Naive thymus-derived CD4-positive, alpha-beta T cell (primary cell): ENCODE measurements at places on chromosomes 16 and 17. TPM values are rescaled to one million over a fixed set of nuclear protein-coding genes. Genes with fewer than 3 reads are reported as not detected.

Gene PIPOX
- total RNA-seq: 5.9 TPM

Gene ANKRD13B
- total RNA-seq: 0.70 TPM

Gene ORC6
- total RNA-seq: 2.7 TPM

DNA sequence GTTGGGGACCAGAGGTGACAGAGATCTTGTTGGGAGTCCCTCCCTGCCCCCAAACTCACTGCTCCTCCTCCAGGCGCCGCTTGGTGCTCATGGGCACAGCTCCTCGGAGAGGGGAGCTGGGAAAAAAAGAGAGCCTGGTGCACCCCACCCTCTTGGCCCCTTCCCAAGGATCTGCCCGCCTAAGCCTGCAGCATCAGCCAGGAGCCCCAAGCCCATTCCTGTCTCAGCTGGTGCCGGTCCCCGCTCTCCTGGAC is 400 bp downstream of the HCFC1R1 start:
- DNase-seq: no peak
- peaks cover 36% of the 10 kb centered on the region for H3K4me1 ChIP-seq
- peak overlapping the region; percentile 87 for H3K4me3 ChIP-seq
- peaks cover 20% of the 10 kb centered on the region for H3K36me3 ChIP-seq

DNA sequence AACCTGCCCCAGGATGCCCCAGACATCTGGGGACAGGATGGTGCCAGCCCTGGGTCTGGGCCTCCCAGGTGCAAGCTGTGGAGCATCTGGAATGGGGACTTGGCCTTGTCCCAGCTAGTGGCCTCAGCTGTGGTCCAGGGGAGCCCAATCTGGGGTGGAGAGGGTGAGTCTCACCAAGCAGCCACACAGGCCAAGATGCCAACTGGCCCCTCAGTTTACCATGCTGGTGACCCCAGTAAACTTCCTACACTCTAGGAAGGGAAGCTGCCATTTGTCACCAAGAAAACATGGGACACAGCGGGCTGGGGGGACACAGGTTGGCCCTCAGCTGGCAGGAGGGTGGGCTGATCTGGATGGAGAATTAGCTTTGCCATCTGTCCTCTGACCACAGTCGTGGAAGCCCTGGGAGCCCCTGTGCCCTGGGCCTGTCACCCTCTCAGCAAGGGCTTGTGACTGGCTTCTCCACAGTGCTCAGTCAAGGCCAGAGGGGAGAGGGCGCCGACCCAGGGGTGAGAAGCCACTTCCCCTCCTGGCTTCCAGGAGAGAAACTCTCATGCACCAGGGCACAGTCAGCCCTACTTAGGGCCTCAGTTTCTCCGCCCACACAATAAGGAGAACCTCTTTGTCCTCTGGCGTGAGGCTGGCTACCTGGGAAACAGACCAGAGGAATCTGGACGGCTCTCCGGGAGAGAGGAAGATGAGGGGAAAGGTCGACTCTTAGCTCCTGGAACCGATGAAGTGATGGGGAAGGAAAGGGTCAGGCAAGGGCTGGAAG is 126.4 kb upstream of the SMURF2 start:
- peaks cover 7% of the 10 kb centered on the region for H3K4me1 ChIP-seq
- no peaks in the 10 kb centered on the region for H3K27me3 ChIP-seq
- H3K27ac ChIP-seq: no peak overlapping the region
- no peaks in the 10 kb centered on the region for H3K36me3 ChIP-seq
- DNase-seq: no peak
- H3K4me3 ChIP-seq: no peak overlapping the region
